ENCODE measurements at places on chromosomes 5 and 9.

DNA sequence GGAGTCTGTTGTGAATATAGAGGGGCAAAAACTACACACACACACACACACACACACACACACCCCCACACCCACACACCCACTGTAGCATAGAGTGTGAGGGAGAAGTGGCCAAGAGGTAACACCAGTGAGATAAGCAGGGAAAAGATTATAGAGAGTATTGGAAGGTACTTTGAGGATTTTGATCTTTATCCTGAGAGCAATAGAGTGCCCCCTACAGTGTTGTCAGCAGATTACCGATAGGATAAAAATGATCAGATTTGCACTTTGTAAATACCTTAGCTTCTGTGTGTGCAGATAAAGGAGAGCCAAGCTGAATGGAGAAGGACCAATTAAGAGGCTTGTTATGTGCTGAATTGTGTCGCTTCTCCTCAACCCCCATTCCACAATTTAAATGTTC, 32.3 kb downstream of the ERCC6L2 start:
- no peak for DNase-seq

DNA sequence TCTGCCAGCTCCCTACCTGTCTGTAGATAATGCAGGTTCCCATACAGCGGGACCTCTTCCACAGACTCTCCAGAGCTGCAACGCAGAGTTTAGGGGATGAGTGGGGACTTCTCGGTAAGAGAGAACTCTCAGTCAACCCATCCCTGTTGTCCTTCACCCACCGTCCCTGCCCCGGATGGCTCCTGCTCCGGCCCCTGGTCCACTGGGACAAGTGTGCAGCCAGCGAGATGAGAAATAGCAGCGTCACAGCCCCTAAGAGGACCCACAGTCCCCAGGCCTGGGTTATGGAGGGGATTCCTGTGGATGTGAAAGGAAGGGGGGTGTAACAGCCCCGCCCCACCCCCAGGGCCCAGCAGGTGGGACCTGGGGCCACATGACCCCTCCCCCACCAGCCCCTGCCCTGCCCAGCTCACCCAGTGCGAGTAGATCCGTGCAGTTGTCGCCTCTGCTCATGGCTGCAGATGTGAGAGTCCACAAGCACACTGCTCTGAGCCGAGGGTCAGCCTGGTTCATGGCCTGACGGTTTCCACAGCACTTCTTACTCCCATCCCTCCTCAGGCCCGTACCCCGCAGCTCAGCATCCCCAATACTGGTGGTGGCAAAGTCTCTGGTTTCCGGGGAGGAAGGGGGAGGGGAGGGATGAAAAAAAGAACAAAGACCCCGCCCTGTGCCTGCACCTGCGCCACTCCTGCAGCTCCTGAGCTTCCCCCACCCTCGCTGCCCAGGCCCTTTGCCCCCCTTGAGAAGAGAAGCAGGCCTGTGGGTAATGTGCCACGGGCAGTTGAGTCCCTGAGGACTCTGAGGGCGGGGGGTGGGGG, at the start of gene SIT1:
Gene SIT1 (minus strand): TSS at position 591 of the 818 bp plus-strand sequence. CDS start 78 bp downstream, at position 513.
- no peak for DNase-seq

DNA sequence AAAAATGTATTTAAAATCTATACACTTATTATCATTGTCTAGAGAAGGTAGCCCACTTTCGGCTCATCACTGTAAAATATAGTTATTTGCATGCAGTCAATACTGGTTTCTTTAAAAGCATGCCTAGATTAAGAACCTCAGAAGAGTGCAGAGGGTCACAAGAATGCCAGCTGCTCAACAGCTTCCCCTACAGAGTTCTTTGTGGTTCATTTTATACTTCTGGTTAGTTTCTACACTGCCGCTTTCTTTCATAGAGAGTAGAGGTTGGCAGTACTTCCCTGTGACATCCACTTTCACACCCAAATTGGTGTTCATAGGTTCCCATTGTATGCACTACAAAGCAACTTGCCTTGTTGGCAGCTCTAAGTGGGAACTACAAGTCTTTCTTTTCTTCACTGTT, 137.3 kb downstream of the KIAA0825 start:
- no peak for DNase-seq

DNA sequence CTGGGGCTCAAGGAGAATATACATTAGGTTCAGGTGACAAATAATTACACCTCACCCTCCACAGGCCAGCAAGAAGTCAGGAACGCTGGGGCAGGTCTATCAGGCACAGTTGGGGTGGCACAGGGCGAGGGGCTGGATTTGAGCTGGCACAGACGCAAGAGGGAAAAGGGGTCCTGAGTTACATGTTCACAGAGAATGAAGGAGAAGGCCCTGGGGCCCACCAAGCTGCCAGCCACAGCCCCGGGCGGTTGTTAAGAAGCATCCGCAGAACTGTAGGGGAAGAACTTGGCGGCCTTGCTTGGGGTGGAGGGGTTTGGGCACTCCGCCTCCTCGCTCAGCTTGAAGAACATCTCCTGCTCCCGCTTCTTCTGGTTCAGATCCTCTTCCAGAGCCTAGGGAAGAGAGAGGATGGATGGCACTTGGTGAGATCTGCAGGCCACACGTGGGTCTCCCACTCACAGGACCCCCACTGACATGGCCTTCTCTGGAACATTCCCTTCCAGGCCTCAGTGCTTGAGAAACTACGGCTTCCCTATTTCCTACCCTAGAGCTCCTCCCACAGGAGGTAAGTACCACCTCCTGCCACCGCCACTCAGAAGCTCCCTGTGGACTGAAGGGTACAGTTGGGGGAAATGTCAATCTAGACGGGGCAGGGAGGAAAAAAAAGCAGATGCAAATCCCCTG, 38.3 kb upstream of the FBXW11 start:
- DNase-seq, result no peak

- DNase-seq, result no peak
Observed at GRCh38 chr9:88814577-88814976, 176.7 kb upstream of the S1PR3 start.

GRCh38 chr9:76415154-76415553, 20.9 kb upstream of the RFK start:
- no peak for DNase-seq

DNA sequence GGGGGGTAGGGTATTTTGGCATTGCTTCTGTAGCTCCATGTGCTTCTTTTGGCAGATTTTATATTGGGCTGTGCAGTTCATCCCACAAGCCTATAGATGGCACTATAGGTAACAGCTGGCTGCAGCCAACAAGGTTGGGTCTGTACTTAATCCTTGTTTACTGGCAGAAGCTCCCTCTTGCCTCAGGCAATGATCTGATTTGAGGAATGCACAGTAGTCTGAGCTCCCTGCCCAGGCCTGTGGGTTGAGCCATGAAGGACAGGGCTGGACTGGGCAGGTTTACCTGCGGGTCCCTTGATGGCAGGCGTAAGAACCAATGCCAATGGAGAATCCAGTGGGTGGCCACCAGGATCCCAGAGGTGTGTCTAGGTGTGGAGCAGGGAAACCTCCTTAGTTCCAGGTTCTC, 11.7 kb upstream of the OR1J2 start:
- DNase-seq, result no peak

- DNase-seq, result no peak
Observed at GRCh38 chr5:52995095-52995494, 5.9 kb downstream of the ITGA2 start.

GRCh38 chr5:135246923-135247795, 151.9 kb downstream of the MACROH2A1 start:
- DNase-seq, result peak; percentile 64

All from uterus (tissue), 4 donors.